ENCODE measurements at places on chromosomes 3 and 15.

DNA sequence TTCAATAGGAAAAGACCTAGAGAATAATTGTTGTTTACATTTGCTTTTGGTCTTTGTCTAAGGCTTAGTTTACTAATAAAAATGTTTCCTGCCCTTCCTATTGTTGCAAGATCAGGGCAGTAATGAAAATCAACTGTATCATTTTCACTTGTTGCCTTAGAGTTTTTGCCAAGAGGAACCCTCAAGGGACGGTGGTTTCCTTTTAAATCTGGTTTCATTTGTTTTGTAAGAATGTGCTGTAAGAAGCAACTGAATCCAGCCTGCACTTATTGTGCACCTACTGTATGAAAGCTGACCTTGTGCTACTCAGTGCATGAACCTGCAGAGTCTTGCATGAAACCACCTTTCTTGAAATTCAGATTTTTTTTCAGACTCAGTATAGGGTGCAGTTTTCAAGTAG, 5.3 kb downstream of the IGF1R start:
- DNase-seq, result no peak

DNA sequence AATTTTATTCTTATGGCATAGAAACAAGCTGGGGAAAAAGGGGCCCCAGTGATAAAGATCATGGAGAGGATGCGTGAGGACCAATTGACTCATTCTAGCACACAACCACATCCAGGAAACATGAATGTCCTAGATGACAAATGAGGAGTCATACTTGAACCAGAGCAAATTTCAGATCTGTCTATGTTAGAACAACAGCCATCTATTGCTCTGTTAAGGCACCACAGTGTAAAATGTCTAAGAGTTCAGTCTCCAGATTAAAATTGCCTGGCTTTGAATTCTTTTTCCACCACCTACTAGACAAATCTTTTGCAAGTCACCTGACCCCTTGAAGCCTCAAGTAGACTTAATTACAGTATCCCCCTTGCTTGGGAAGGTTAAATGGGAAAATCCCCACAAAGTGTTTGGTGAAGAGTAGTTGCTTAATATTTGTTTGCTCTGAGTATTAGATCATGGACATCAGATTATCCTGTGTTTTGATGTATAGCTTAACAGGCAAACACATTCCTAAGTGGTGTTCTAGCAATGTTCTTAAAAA, 258.7 kb upstream of the TGFBR2 start:
- no peak for DNase-seq

- DNase-seq, result no peak
These were observed 36.9 kb downstream of the RFTN1 start for GRCh38 chr3:16476636-16477035.

DNA sequence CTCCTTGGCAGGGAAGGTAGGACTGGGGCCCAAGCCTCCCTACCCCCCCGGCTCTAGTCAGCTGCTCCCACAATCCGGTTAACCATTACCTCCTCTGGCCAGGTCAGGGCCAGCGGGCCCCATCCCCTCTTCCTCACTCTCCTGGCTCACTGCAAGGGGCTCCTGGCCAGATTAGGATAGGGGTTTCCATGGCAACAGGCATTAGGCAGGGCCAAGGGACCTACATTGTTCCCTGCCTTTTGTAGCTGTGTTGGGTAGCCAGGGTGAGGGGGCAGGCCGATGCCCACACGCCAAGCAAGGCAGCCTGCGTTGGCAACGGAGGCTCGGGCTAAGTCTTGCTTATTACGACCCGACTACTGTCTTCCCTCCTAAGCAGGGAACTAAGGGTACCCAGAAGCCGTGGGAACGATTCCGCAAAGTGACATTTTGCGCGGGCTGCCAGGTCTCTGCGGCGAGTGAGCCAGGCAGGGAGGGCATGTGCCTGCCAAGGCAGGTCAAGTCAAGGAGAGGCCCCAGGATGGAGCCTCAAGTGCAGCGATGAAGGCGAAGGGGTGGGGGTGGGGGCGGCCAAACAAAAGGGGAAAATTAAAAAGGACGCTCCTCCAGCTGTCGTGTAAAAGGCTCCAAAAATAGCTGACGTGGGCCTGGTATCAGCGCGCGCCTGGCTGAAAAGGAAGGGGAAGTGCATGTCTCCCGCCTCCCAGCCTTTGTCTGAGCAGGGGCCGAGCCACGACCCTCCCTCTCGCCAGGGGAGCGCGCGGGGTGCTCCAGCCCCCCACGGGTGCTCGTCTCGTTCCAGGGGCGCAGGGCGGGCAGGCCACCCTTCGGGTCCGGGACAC, 919 bp downstream of the IDH2 start:
- DNase-seq, result peak; percentile 55

DNA sequence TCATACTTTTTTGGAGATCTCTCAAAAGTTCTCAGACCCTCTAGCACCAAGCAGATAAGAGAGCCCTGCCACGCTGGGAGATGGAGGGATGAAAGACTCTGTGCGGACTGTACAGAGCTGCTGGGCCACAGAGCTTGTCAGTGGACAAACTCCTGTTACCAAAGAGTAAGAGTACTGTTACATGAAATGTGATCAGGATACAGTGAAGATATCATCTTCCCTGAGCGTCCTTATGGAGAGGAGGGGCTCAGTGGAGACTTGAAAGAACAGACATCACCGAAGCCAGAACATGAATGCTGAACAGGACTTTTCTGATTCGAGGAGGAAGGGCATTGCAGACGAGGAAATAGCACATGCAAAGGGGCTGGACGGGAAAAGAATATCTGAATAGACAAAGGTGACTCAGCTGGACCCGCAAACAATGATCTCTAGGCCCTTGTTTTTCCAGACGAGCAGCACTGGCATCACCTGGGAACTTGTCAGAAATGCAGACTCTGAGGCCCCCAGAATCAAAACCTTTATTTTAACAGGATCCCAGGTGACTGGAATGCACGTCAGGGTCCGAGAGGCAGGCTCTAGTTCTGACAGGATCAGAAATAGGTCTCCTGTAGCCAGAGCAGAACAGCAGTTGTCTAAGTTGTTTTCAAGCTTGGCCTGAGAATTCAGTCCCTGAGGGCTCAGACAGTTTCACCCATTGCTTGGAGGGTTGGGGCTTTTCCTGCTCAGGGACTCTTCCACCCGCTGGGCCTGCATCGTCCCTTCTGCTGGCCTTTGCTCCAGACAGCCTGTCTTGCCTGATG, 277.9 kb downstream of the RPLP1 start:
- DNase-seq, result no peak

GRCh38 chr3:7977245-7978086, 524.2 kb upstream of the LMCD1 start:
- DNase-seq, result no peak

- DNase-seq, result peak; percentile 65
These were observed 50.5 kb upstream of the SEC22A start for GRCh38 chr3:123151251-123151705.

GRCh38 chr3:151894219-151894618, 20.8 kb downstream of the SUCNR1 start:
- no peak for DNase-seq

- no peak for DNase-seq
These were observed 31.1 kb upstream of the FGD5 start for GRCh38 chr3:14787630-14788029.

GRCh38 chr3:4839278-4839677, 140.0 kb upstream of the BHLHE40 start:
- no peak for DNase-seq

DNA sequence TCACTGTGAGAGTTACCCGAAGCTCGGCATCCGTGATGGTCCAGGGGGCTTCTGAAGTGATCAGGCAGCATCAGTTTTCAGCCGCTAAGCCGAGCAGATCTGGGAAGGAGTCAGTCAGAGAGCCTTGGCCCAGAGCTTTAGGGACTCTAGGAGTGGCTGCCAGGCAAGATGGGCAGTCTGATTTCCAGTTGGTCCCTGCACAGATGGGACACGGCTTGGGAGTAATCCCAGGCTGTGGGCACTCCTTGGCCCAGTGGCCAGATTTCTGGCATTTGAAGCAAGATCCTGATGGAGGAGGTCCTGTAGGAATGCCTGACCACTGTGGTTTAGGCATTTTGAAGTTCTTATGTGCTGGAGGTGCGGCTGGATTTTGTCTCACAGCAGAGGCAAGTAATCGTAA, 10.5 kb upstream of the IP6K2 start:
- no peak for DNase-seq

GRCh38 chr15:65101891-65102708, 12.9 kb downstream of the UBAP1L start:
- DNase-seq, result peak; percentile 40

DNA sequence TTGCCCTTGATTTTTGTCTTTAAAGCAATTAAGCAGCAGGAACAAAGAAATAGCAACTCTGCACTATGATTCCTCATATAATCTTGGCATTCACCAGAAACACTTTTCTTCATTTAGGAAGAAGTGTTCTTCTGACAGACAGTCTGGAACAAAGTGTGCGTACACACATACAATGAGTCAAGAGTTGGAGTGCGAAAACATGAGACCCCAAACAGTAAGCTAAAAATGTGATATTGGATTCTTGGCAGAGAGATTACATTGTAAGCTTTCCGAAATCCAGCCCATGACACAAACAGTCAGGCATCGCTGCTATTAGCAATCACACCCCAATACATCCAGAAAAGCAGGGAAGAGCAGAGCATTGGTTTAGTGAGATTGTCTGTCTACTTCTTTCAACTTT, 306.7 kb upstream of the TBC1D5 start:
- DNase-seq, result no peak

DNA sequence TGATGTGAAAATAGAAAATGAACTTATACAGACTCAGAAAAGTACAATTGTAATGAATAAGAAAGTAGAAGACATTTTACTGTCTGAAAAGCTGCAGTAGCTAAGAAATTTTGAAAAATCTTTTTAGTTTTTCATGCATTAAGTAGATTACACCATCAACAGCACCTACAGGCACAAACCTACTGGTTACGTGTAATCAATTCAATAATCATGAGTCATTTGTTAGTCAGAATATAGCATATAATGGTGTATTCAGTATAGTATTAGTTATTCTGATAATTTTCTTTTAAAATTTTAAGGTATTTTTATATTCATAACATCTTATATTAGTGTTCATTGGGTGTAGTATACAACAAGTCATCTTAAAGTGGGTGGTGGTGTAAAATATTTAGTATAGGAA, 550.5 kb upstream of the GBE1 start:
- no peak for DNase-seq

- no peak for DNase-seq
These were observed 408.5 kb upstream of the AGTR1 start for GRCh38 chr3:148289159-148289558.

DNA sequence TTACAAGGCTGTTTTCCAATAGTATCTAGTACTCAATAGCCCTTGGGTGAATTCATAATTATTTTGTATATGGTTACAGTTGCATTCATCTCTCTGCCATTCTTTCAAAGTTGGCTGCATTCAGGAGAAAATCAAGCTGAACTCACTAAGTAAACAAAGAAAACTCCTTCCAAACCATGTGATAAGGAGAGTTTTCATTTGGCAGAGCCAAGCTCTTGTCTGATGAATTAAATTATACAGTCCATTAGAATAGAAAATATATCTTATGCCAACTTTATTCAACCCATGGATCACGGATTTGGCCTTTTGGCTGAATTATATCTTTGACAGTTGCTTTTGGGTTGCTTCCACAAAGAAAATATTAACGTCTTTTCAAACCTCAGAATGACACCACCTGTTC, 272.3 kb upstream of the ROBO1 start:
- no peak for DNase-seq

GRCh38 chr3:107265526-107265925, 111.7 kb upstream of the CCDC54 start:
- DNase-seq, result no peak

- no peak for DNase-seq
These were observed 6.9 kb upstream of the IL16 start for GRCh38 chr15:81189583-81190283.

DNA sequence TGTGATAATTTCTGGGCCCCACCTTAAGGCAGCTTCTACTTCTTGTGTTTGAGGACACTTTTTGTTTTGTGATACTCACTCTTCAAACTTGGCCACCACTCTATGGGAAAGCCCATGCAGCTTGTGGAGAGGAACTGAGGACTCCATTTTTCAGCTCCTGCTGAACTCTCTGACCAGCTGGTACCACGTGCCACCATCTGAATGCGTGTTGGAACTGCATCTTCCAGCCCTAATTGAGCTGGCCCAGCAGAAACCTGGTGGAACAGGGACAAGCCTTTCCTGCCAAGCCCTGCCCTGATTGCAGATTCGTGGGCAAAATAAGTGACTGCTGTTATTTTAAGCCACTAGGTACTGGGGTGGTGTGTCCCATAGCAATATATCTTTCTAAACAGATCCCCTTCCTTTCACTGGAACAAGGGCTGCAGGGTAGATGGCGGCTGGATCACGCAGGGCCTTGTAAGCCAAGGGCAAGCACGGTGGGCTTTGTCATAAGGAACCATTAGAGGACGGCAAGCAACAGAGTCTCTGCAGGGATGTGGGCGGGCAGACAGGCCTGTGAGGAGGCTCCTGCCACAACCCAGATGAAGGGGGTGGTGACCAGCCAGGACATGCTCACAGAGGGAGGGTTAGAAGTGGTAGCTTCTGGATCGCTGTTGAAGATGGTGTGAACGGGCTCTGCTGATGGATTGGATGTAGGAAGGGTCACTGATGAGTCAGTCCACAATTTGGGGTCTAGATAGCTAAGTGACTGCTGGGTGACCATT, 9.5 kb downstream of the H1-8 start:
- no peak for DNase-seq

DNA sequence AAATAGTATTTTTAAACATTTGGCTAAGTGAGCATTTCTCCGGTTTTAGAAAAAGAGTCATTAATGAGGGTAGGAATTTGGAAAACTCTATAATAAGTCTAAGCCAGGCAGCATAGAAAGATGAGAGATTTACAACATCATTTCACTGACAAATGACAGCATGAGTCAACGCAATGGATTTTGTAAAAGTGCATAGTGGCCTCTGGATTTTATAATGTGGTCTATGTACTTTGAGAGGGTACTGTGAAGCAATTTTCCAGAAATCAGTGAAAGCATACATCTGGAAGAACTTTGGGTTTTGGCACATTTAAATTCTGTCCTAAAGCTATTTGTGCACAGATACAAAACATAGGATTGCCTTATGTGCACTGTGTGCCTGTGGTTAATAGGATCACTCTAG, 130.8 kb upstream of the CCNL1 start:
- no peak for DNase-seq

DNA sequence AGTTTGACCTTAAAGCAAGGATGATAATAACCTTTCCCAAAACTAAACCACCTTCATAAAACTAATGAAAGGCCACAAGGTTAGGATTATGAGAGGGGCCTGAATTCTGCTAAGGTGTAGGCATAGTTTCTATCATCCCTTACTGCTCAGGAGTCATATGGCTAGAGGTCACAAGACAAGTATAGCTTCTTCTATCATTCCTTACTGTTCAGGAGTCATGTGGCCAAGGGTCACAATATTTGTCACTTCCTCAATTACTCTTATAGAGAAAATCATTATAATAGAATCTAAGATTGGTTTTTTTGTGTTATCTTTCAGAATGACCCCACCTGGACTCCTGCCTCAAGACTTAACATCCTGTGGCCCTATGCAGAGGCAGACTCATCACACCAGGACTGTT, 36.6 kb downstream of the HERC1 start:
- DNase-seq, result no peak
